ENCODE measurements at places on chromosomes 16 and 17. TPM values are rescaled to one million over a fixed set of nuclear protein-coding genes. Genes with fewer than 3 reads are reported as not detected.

Gene MPV17L
- polyA plus RNA-seq, result not detected

Gene TMEM114
- polyA plus RNA-seq, result not detected

Gene SLC9A5
- not detected for polyA plus RNA-seq

Gene RNF157
- 1.2 TPM for polyA plus RNA-seq

Gene CCL3
- polyA plus RNA-seq, result 120 TPM

Gene GLOD4
- 94.9 TPM for polyA plus RNA-seq

Gene KRT39
- polyA plus RNA-seq, result not detected

Gene CTNS
- 7.2 TPM for polyA plus RNA-seq

Gene C16orf46
- not detected for polyA plus RNA-seq

Gene PTX4
- polyA plus RNA-seq, result not detected

Gene ENPP7
- polyA plus RNA-seq, result 0.16 TPM

Gene ESRP2
- not detected for polyA plus RNA-seq

Gene NPIPA3
- polyA plus RNA-seq, result not detected

Gene CPHXL2
- polyA plus RNA-seq, result not detected

Gene LYRM1
- polyA plus RNA-seq, result 37.1 TPM

Gene MRPL28
- 106 TPM for polyA plus RNA-seq

Gene GAS2L2
- polyA plus RNA-seq, result not detected

Gene OR2C1
- polyA plus RNA-seq, result not detected

Gene MT3
- not detected for polyA plus RNA-seq
